ENCODE measurements at places on chromosomes 5 and 9.

DNA sequence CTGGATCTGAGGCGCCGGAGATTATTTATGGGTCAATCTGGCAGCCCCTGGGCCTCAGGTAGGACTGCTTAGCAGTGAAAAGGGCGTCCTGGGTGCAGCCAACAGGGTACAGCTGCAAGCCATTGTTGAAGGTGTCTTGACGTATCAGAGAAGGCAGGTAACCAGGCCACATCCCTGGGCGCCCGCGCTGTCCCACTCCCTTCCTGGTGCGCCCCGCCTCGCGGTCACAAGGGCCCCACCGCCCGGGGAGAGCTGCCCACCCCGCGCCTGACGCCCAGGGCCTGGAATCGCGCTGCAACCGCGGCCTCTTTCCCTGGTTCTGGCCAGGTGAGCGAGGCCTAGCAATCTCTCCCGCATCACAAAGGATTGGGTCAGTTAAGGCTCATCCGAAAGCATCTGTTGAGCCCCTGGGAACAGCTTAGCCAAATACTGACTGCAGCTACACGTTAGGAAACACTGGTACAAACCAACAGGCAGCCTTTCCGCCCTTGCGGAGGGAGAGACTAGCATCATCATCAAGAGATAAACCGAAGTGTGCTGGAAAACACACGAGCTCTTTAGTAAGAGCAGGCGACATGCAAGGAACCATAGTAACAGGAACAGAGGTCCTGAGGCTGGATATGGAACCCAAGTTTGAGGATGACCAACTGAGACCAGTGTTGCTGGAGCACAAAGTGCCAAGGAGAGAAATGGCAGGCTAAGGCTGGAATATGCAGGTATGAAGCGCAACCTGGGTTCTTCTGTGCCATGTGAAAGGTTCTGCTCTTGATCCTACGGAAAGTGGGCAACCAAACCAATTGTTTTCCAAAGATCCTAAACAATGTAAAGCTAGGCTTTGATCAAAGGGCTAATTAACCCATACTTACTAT, 3.6 kb downstream of the RPS23 start:
- no peak for DNase-seq

- DNase-seq, result no peak
Measured at GRCh38 chr5:32003981-32004380, 170.1 kb downstream of the GOLPH3 start.

DNA sequence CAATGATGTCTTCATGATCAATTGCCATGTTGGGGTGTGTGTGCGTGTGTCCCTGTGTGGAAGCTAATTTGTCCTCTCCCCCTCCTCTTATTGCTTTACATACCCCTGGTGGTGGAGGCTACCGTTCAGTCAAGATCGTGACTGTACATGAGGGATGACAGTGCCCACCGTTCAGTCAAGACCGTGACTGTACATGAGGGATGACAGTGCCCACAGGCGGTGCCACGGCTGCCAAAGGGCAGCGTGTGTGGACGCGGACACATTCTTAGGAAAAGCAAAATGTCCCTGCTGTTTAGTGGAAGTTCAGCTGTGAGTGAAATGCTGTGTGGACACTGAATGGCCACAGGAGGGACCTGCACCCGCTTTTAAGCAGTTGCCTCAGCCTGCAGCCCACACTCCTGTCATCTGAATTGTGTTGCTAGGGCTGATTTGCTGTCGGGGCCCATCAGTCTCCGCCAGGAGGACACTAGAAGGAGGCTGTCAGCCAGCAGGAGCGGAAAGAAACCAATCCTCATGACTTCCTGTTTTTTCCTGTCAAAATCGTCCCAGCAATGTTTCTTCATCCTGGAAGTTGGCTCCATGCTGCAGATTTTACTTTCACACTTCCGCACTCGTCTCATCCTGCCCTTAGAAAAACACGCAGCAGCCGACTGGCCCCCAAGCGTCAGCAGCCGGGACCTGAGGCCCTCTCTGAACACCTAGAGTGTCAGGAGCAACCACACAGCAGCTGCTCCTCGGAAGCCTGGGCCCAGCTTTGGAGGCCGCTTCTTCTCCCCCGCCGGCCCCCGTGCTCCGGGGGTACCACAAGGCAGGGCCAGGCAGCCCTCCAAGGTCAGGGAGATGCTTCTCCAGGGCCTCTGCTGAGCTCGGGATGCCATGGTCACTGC, 9.1 kb downstream of the OR2V1 start:
- no peak for DNase-seq

- no peak for DNase-seq
Measured at GRCh38 chr5:37565062-37565670, 186.0 kb downstream of the WDR70 start.

GRCh38 chr5:109409844-109410388, at the start of gene PJA2:
Gene PJA2, minus strand, starts transcription at chr5:109409974. Its CDS starts 26,541 bp downstream, at chr5:109383433.
- peak; percentile 98 for DNase-seq

DNA sequence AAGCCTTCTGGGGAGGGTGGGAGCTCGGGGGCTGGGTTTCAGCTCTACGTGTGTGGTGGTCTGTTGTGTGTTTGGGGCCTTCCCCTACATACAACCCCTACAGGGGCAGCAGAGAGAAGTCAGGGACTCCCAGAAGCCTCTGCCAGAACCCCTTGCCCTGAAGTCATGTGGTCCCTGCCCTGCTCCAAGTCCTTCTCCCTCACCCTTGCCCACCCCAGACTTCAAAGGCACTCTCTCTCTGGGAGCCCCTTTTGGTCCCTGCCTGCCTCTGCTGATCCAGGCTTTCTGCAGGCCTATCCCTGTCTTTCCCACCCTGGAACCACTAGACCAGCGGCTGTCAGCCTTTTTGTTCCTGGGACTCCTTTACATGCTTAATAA, 61.1 kb upstream of the PSD2 start:
- no peak for DNase-seq

DNA sequence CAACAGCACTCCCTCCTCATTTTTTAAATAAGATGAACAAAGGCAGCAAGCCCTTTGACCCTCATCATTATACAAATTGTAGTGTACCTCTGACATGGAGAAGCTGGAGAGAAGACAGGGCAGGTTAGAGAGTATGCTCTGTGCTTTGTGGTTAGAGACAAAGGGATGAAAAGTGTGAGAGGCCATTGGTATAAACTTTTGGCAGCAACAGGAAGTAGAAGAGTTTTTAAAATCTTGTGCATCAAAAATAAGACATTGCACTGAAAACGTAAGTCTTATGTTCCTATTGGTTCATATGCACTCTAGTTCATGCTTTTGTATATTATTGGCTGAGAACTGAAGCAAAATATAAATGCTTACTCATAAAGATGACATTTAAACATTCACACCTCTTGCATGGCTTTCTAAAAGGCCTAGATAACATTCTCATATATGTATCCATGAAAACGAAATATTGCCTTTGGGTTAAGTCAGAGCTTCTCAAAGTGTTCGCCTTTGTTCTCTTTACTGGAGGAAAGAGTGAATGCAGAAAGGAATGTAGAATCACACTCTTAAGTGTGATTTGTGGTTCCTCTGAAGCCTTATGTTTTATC, 158.0 kb downstream of the PALM2AKAP2 start:
- DNase-seq, result no peak

DNA sequence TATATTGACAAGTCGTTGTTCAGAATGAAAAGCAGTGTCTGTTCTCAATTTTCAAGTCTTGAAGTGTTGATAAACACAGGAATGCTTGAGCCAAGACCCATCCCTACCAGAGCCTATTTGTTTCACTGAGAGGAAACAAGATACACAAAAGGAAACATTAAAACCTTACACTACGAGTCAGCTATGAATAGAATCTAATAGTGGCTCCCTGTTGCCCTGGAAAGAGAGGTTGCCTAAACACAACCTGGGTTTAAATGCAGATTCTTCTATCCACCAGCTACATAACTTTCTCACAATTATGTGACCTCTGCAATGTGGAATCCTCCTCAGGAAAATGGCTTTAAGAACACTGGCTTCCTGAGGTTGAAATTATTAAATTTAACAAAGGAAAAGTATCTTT, 29.1 kb upstream of the BNC2 start:
- no peak for DNase-seq

- peak; percentile 82 for DNase-seq
Measured at GRCh38 chr5:172417983-172418630, 36.2 kb downstream of the SH3PXD2B start.

- no peak for DNase-seq
Measured at GRCh38 chr9:96617439-96618185, 2.0 kb downstream of the CDC14B start.

DNA sequence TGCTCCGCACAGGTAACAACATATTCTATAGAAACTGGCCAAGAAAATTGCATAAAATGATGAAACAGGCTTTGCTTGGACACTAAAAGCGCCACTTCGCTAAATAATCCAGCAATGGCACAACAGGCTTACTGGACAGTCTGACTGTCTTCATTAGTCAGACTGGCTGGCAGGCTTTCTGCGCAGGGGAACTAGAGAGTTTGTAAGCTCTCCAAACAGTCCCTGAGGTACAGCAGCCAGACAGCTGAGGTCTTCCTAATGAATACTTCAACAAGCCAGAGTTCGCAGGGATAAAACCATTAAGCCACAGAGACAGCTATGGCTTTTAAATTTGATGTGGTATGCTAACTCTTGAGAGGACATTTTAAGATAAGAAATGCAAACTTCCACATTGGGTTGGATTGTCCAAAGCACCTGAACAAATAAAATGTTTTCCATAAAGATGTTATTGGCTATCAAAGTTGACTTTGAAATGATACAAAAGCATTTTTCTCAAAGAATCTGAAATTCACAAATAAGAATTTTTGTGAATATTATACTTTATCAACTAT, 20.7 kb downstream of the PLK2 start:
- no peak for DNase-seq

DNA sequence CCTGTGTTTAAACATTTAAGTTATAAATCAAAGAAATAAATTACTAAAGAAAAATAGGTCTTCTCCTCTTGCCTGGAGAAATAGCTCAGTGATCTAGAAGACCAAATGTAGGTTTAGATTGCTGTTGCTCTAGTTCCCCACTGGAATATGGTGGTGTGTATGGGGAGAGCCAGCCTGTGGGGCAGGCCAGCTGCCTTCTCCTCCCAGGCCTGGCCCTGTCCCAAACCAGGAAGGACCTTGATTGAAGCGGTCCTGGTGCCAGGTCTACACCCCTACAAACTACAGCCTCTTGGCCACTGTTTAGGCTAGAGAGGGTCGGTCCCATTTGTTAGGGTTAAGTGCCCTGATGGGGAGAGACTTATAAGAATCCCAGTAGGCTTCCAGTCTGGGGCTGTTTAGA, 35.4 kb downstream of the MAN2A1 start:
- DNase-seq, result no peak

GRCh38 chr9:106796771-106797170, 66.2 kb upstream of the ZNF462 start:
- no peak for DNase-seq

DNA sequence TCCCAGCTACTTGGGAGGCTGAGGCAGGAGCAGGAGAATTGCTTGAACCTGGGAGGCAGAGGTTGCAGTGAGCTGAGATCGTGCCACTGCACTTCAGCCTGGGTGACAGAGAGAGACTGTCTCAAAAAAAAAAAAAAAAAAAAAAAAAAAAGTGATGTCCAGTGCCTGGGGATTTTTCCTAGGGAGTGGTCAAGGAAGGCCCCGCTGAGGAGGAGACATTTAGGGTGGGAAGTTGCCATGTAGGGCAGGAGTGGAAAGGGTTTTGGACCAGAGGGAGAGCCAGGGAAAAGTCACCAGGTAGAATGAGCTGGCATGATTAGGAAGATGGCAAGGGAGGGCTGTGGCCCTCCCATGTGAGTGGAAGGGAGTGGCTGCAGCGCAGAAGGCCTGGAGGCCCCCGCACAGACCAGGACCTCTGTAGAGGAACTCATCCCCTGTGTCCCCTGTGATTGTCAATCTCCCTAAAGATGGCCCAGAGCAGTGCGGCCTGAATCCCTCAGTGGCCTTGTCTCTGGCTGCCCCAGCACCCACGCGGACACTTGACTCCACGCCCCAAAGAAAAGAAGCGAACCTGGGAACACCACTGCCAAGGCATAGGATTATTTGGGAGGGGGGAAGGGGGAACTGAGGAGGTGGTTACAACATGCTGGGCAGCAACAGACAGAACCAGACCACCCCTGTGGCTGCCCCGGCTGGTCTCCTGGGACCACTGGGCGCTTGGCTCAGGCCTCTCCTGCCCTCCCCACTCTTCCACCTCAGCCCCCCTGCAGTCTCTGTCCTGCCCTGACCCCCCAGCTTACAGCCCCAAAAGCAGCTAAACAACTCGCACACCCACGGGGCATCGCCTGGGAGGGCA, 2.6 kb upstream of the SQSTM1 start:
- no peak for DNase-seq

DNA sequence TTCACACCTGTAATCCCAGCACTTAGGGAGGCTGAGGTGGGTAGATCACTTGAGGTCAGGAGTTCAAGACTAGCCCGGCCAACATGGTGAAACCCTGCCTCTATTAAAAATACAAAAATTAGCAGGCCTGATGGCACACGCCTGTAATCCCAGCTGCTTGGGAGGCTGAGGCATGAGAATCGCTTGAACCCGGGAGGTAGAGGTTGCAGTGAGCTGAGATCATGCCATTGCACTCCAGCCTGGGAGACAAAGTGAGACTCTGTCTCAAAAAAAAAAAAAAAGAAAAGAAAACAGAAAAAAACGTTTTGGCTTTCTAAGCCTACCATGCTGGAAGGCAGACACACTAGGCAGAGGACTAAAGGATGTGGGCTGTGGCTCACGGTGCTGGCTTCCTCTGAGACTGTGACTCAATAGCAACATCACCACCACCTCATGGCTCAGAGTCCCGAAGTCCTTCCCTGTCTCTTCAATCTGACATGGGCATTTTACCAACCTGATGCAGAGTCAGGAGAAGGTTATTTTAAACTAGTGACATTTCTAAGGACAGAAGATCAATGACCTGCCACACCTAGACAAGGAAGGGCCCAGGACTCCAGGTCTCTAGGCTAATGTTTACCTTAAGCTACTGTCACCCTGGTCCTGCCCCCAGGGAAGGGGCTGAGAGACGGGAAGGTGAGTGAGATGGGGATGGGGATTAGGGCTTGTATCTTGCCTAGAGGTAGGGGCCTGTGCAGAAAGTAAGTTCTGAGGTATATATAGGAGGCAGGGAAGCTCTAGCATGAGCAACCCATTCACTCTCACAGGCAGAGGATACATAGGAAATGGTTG, 3.7 kb downstream of the ECSCR start:
- peak; percentile 54 for DNase-seq

- DNase-seq, result no peak
Measured at GRCh38 chr5:68464424-68464823, 248.9 kb downstream of the PIK3R1 start.

DNA sequence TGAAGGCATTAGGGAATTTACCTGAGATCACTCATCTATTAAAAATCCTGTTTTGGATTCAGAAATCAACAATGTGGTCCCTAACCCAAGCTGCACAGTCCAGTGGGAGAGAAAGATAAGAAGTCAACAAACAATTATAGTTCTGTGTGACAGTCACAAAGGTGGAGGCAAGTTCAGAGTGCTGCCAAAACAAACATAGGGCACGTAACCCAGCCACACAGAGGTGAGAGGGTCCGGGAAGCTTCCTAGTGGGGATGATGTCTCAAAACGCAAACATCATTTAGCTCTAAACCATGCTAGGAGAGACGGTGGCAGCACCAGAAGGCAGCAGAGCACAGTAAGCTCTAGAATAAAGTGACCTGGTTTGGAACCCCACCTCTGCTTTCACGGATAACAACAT, 158.9 kb downstream of the MAPKAP1 start:
- no peak for DNase-seq

Data from transverse colon (tissue), 4 donors.